ENCODE measurements at places on chromosomes 12 and 14.

GRCh38 chr12:93360688-93361087 lies 17.0 kb upstream of the NUDT4 start:
- DNase-seq = no peak

- no peak for DNase-seq
Observed at GRCh38 chr12:116563262-116563661, 4.1 kb downstream of the MAP1LC3B2 start.

DNA sequence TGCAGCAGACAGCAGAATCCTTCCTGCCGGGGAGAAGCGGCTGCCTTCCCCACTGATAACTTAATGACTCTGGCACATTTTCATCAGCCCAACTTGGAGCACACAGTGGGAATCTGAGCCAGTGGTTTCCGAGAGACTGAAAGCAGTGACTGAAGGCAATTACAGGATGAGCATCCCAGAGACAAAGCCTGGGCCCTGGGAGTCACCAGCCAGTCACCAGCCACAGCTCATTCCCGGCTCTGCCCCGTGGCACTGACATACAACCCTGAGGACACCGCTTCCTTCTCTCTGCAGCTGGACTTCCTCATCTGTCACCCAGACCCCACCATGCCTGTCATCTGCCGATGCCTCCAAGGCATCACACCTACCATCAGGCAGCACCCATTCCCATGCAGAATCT lies 192.3 kb downstream of the DPF3 start:
- DNase-seq = peak; percentile 36

- DNase-seq = no peak
Observed at GRCh38 chr14:74763803-74764531, 851 bp downstream of the YLPM1 start.

DNA sequence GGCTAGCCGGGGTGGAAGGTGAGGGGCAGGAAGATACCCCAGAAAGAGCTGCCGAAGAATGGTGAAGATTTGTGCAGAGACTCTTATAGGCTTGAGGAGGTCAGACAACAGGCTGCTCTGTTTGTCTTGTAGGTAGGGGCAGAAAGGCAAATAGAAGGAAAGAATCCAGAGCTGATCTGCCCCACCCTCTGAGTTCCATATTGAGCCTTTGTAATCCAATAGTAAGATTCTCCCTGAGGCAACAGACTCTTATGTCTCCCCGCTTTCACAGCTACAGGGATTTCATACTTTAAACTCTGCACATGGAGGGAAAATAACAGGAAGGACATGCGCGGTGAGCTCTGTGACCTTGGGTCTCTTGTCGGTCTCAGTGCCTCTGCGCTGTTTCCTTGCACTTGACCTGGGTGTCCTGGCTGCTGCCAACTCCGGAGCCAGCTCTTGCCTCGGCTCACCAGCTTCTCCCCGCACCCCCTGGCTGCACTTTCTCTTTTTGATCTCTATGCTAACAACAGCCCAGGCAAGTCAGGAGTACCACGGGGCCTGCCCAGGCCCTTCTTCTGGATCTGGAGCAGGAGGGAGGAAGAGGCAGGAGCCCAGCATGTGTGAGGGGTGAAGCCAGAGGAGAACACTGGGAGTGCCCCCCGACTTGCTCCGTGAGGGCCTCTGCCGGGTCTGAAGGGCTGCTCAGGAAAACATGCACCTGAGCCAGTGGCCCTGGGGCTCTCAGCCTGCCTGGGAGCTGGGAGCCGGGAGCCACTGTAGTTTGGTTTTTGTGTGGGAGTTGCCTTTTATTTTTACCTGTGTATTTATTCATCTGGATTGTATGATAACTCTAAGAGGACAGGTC lies 75.8 kb downstream of the PPP1R36 start:
- no peak for DNase-seq

GRCh38 chr12:25052196-25052913 lies 103.5 kb upstream of the BCAT1 start:
- no peak for DNase-seq
